Gastrocnemius medialis (tissue), 4 donors: ENCODE measurements at places on chromosomes 4 and X. TPM values are rescaled to one million over a fixed set of nuclear protein-coding genes. Genes with fewer than 3 reads are reported as not detected.
A peak's percentile ranks its signal among the peaks of the same experiment; 100 is the strongest.

GRCh38 chrX:145792281-145792680, 25.3 kb upstream of the SLITRK2 start:
- DNase-seq = no peak

Gene KCND1
- 1.2 TPM for total RNA-seq

DNA sequence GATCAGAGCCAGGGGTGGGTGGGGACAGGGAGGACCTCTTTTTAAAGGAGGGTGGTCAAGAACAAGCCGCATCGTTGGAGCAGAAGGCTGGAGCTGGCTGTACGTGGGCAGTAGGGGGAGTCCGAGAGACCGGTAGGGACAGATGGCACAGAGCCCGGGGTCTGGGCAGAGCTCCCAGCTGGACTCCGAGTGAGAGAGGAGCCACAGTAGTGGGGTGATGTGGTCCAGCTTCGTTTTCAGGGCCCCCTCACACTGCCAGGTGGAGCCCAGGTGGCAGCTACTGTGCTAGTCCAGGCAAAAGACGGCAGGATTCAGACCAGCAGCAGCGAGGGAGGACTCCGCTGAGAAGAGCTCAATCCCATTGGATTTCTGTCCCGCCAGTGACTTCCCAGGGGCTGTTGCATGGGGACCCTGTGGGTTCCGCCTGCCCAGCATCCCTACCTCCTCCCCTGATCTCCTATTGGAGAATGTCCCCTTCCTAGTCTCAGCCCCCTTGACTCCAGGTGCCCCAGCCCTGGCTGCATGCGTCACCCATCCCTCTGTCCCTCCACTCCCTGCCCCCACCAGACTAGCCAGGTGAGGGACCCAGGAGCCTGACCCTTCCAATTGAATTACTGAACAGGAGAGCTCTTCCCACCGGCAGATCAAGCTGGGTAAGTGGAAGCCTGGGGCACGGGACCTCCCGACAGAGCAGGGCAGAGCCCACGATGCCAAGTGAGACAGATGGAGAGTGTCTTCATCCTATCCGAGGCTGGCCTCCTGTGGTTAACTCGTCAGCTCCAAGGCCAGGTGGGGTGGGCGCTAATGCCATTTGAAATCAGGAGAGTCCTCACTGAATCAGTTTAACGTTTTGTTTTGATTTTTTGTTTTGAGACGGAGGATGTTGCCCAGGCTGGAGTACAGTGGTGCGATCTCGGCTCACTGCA, 2.9 kb downstream of the ARHGAP4 start:
- peak; percentile 45 for DNase-seq

Gene FNIP2
- total RNA-seq = 9.9 TPM

Gene GLRB
- 2.1 TPM for total RNA-seq

Gene RASSF6
- total RNA-seq = not detected

Gene VCX3A
- not detected for total RNA-seq

Gene ARHGAP24
- 2.8 TPM for total RNA-seq

GRCh38 chr4:83153417-83153816, 38.9 kb upstream of the PLAC8 start:
- DNase-seq = no peak

Gene CLDN22
- total RNA-seq = not detected
